Skeletal muscle cell (primary cell): ENCODE measurements at places on chromosomes 3 and 15.

DNA sequence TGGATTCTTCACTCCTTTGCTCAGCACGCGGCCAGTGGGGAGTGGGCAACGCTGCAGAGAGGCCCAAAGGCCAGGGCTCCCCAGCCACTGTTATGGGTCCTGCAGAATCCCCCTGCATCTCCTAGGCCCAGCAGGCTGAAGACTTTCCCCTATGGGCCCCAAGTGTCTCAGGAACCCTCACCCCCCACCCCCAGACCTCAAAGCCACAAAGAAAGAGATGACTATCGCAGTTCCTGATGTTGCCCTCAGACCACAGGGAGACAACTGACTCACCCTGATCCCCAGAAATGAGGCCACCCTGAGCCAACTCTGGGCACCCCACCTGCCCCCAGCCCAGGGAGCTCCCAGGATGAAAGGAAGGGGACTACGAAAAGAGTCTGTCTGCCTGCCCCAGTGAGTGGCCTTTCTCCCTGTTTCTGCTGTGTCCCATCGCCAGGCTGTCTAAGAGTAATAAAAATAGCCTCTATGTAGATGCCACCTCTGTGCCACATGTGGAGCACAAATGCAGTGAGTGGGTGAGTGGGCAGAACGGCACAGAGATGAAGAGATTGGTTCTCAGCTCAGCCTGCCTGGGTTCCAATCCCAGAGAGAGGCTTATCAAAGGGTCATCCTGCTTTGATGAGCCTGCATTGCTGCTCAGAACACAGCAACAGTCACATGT is 283.0 kb downstream of the UACA start:
- no peak for DNase-seq

GRCh38 chr3:30471796-30472489 is 134.5 kb upstream of the TGFBR2 start:
- DNase-seq, result no peak

DNA sequence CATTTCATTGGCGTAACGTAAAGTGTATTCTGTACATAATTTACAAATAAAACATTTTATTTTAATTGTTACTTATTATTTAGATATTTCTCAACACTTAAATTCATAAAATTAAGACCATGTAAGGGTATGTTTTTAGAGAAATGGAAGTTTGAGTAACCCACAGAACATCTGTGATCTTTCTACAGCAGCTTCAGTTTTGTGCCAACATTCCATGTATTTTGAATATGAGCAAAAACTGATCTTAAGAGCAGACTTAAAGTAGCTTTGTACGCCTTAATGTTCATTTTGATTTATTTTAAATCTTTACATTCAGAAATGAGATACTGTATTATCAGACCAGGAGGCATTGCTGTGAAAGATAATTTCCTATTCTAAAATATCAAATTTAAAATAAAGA is 27.2 kb downstream of the SEC62 start:
- no peak for DNase-seq

GRCh38 chr3:160568989-160569388 is 3.6 kb upstream of the KPNA4 start:
- DNase-seq, result no peak

DNA sequence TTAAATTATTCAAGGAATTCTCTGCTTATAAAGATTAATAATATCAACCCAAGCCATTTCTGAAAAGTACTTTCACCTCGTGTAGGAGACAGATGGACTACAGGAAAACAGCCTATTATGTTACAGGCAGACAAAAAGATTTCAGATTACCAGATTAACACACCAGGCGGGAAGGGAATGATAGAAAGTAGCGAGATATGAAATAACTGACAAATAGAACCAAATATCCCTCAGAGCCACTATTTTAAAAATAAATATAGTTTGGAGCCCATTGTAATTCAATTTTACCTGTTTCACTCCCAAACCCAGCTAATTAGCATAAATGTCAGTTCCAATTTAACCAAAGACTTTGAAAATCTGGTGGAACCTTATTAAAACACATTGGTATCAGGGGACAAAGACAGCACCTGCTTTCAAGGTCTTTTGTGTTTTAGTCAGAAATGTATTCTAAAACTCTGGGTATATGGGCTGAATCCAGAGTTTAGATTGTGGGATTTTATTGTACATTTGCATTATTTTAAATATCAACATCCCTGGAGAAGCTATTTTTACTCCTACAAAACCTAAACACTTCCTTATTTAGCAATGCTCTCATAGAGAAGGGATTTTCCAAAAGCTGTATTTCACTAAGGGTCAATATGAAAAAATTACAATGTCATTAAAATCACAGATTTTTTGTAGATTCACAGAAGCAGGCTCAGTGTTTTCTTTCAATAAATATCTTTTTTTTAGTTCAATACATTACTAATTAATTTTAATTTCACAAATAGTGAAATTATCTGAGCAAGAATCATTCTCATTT is 138.4 kb downstream of the TNIK start:
- DNase-seq, result no peak

DNA sequence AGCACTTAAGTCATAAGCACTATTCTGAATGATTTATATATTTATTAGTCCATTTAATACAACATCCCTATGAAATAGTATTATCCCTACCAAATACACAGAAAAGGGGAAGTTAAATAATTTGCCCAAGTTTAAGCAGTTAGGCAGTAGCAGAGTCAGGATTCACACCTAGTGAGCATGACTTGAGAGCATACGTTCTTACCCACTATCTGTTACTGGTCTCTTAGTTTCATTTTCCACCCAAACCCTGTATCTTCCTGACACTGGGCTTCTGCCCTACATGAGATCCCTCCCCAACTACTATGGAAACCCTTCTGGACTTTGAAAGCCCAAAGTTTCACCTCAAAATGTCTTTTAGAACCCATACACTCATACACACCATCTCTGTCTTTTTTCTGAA is 4.4 kb upstream of the ATOSA start:
- no peak for DNase-seq
